ENCODE measurements at places on chromosomes 5 and 9.

- DNase-seq, result peak; percentile 91
Measured at GRCh38 chr5:80141147-80141671, 106.1 kb downstream of the THBS4 start.

DNA sequence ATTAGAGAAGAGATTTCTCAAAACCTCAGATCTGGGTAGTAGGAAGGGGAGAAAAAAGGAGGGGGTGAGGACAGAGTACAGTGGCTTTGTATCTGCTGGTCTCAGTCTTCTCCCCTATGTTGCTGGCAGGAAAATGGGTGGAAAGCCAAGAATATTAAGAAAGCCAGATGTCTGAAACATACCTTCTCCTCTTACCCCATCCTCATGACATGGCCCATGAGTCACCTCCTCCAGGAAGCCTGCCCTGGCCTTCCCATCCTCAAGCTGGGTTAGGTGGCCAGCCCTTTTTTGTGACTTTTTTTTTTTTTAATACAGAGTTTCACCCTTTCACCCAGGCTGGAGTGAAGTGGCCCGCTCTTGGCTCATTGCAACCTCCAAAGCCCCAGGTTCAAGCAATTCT lies 61.8 kb downstream of the ABCA1 start:
- DNase-seq, result no peak

GRCh38 chr5:59416451-59416850 lies 477.1 kb downstream of the PDE4D start:
- DNase-seq, result no peak

GRCh38 chr9:80440724-80441123 lies 869.0 kb downstream of the TLE4 start:
- DNase-seq, result no peak

DNA sequence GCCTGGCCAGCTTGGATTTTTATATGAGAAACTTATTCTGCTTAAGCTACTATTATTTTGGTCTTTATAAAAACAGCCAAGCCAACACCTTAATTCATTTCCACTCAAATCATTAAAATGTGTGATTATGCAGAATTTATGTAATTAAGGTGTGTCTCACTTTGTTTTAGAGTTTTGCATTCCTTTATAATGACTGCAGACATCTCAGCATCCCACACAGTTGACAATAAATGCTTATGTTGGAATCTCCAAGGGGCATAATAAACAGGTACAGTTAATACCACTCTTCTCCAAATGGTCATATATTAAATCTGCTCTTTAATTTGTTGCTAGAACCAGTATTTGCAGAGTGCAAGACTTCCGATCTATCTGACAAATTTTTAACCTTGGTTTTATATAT lies 34.3 kb downstream of the ARL15 start:
- no peak for DNase-seq

GRCh38 chr9:9108641-9109040 lies 1309.1 kb upstream of the DMAC1 start:
- no peak for DNase-seq

GRCh38 chr5:72134226-72134899 lies 27.1 kb downstream of the MAP1B start:
- no peak for DNase-seq

DNA sequence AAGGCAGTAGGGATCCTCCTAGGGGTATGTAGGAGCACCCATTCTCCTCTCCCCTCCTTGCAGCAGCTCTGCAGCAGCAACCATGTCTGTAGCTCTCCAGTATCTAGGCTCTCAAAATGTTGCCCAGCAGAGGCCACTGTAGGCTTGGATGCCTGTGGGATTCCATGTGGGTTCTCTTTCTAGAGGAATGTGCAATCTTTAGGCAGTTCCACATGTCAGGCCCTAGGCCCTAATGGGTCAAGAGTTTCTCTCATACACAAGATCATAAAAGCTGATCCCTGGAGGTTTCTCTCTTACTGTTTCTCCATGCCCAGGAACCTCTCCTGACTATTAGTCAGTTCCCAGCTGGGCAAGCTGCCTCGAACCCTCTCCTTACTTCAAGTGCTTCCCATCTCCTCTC lies 215.8 kb downstream of the FRMD3 start:
- DNase-seq, result no peak

DNA sequence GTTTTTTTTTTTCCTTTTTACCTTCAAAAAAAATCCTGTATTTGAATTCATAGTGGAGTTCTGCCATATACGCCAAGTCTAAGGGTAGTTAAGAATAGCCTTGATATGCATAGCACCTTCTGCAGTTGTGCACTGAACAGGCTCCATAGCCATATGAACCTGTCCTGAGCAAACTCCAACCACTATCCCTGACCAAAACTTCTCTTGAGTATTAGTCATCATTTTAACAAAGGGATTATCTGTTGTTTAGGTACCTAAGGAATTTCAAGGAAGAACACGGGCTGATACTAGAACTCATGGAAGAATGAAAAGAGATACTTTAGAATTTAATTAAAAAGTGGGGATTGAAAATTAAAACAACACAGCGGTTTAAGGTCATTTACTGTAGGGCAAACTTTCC lies 1.9 kb upstream of the FBXO38 start:
- DNase-seq, result no peak

DNA sequence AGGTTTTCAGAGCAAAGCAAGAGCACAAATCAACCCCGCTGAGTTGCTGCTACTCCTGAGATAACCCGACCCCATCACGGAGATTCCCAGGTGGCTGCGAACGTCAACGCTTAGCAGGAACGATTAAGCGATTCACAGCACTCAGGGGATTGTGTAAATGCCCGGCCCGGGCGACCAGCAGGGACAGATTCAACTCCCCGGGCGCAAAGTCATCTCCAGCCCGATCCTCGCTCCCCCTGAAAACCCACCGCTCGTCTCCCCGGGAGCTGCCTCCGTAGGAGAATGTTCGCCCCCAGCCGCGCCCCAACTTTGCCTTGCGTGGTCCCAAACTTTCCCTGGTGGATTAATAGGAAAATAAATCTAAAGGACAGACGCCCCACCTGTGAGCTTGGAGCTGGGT lies 685 bp downstream of the SLC24A2 start:
- DNase-seq, result no peak

DNA sequence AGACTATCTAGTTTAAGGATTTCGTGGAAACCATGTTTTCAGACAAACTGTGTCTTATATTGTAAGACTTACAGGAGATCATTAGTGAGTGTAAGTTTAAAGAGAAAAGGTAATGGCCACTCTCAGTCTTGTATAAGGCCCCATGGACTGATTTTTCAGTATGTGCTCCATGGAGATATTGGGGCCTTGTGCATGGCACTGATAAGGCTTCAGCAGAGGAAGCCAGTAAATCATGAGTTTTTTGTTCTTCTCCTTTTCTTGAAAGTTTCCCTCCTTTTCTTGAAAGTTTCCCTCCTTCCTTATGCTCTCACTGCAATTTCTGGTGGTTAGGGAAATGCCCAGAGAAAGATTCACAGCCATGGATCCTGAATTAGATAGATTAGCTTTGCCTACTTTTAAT lies 471.3 kb downstream of the LRRC70 start:
- DNase-seq, result no peak

DNA sequence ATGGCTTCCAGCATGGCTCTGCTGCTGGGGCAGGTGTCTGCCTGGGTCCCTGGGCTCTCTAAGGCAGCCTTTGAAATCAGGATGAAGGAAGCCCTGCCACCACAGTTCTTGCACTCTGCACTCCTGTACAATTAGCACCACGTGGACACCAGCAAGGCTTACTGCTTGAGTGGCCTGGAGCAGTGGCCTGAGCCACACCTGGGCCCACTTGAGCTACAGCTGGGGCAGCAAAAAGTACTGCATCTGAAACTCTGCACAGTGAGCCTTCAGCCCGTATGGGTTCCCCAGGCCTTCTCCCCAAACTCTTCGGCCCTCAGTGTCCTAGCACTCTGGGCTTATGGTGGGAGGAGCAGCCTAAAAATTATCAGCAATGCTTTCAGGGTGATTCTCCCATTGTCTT lies 8.0 kb upstream of the INIP start:
- DNase-seq, result no peak

- DNase-seq, result no peak
Measured at GRCh38 chr9:84229191-84229590, 111.4 kb downstream of the SLC28A3 start.

GRCh38 chr9:123662057-123662776 lies 267.7 kb downstream of the DENND1A start:
- no peak for DNase-seq

DNA sequence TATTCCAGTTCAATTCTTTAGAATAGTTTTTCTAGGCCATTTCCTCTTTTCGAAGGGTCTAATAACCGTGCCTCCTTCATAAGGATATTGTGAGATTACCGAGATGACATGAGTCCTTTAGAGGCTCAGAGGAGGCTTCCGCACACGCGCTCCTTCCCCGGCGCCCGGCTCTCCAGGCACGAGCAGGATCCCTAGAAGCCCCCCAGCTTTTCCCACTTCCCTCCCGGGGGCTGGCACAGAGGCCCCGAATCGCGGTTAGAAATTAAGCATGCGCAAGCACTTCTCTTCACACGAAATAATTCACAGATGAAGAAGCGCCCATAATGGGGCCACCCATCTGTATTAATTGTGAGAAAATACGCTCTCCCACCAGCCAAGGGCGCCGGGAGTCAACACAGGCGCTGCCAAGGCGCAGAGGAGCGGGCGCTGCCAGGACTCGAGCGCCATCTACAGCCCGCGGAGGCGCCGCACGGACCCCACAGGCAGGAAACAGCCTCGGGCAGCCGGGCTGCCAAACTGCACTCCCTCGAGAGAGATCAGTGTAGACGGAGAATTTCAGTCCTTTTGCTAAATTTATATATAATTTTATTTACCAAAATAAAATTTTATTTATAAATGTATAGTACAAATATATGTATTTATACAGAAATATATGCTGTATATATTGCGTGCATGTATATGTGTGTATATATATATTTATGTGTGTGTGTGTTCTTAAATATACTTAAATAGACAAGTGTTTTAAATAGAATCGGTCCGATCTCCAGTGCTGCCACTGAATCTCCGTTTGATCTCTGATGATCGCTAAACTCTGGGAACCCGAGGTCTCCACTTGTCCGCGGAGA lies 258.1 kb upstream of the NFIL3 start:
- peak; percentile 71 for DNase-seq

DNA sequence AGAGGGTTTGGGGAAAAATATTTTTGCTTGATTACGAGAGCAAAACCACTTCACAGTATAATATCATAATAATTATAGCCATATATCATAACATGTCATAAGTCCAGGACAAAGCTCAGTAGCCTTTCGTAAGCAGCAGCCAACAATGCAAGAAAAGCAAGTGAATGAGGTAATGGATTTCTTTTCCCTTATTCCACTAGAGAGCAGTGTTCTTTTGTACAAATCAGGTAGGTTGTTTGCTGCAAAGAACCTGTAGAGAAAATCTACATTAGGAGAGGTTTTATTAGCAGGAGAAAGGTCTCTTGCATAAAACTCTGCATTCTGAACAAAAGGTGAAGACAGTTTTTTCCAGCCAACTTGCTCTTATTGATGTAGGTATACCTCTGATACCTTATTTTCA lies 1033.4 kb downstream of the TLE4 start:
- DNase-seq, result peak; percentile 49

DNA sequence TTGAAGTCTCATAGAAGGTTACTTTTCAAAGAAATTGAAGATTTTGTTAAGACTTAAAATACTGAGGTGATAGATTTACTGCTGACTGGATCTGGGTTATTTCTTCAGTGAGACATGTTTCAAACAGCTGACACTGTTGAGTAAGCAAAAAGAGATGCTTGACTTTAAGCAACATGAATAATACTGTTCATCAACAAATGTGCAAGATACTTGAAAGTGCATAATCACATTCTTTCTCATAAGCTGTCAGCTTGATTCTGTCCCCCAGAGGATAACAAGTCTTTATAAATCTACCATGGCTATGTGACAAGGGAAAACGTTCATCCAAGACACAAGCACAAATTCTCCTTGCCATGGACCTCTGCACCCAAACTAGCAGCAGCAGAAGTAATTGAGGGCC lies 260.1 kb upstream of the CDH18 start:
- no peak for DNase-seq

DNA sequence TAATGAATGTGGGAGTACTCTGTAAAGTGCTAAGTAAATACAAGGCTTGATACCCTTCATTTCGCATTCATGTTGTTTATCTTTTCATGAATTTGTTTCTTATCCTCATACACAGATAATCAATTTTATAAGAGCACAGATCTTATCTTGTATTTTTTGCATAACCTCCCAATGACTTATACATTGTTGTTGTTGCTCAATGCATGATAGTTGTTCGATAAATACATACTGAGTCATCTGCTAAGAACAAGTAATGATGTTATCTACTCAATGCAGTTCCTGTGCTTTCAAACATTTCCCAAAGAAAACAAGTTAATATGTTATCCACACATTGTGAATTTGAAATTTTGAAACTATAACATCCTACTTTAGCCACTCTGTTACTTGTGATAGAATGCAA lies 60.7 kb downstream of the TAF11L14 start:
- no peak for DNase-seq

GRCh38 chr5:159149085-159149484 lies 49.4 kb upstream of the EBF1 start:
- DNase-seq, result no peak

- DNase-seq, result no peak
Measured at GRCh38 chr5:58855851-58856739, 273.2 kb downstream of the RAB3C start.

DNA sequence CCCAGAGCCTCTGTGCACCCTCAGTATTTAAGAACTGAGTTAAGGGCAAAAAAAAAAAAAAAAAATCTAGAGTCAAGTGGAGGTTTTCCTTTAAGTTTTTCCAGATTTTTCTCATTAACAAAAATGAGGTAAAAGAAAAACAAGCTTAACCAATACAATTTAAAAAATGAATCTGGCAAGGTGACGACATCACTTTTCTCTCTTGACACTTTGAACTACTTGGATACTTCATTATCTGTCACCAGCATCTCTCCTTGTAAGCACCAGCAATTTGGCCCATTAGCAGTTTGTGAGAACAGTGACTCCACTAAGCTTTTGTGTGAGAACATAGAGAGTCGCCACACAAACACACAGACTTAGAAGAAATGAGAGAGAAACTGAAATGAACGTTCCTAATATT lies 345.7 kb upstream of the SLC30A5 start:
- DNase-seq, result no peak

GRCh38 chr9:134525841-134526583 lies 115.6 kb upstream of the COL5A1 start:
- no peak for DNase-seq

Measured in Kasumi-1 (cell line).